ENCODE measurements at places on chromosomes 16 and 17.
A peak's percentile ranks its signal among the peaks of the same experiment; 100 is the strongest.

GRCh38 chr17:79424471-79425185 lies 186.2 kb downstream of the RBFOX3 start:
- ATAC-seq, result no peak

- ATAC-seq, result peak; percentile 39
Measured at GRCh38 chr16:4261557-4262172, 11.2 kb downstream of the TFAP4 start.

DNA sequence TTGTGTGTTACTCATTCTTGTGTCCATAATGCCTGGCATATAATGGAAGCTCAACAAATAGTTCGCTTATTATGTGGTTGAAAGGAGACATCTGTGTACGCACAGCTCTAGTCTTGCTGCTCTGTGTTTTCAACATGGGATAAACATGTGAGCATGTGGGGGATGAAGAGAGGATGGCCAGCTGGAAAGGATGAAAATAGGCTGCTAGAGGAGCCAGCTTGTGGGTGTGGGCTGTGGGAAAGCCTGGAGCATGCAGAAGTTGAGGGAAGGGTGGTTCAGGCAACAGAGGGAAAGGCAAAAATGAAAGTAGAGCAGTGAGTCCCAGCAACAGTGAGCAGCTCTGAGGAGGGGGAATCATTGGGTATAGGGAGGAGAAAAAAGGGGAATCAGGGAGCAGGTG lies 324.6 kb upstream of the CDH11 start:
- no peak for ATAC-seq

DNA sequence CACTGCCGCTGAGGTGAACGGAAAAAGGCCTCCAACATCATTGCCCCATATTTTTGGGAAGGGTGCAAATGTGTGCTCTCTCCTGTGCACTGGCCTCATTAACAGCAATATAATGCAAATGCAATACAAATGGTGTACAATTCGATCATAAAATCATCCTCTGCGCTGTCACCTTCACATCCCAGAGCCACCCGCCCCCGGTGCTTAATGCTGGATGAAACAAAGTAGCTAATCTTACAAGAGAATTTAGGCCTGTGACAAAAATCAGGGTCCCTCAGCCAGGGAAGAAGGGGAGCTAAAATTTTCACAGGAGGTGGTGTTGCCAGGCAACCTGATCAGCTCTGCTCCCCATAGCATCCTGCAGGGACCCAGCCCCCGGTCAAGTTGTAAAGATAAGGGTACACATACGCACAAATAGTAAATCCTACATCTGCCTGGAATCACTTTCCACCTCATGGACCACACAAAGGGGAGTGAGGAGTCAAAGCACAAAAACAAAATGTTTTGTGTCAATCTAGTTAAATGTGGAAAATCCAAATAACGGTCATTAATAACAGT lies 3.0 kb downstream of the TBC1D16 start:
- ATAC-seq, result no peak

GRCh38 chr16:56999409-57000270 lies 10.3 kb downstream of the NLRC5 start:
- peak; percentile 50 for ATAC-seq

- no peak for ATAC-seq
Measured at GRCh38 chr17:67248291-67248690, 3.3 kb upstream of the HELZ start.

GRCh38 chr16:17273142-17273561 lies 197.6 kb downstream of the XYLT1 start:
- ATAC-seq, result peak; percentile 97

DNA sequence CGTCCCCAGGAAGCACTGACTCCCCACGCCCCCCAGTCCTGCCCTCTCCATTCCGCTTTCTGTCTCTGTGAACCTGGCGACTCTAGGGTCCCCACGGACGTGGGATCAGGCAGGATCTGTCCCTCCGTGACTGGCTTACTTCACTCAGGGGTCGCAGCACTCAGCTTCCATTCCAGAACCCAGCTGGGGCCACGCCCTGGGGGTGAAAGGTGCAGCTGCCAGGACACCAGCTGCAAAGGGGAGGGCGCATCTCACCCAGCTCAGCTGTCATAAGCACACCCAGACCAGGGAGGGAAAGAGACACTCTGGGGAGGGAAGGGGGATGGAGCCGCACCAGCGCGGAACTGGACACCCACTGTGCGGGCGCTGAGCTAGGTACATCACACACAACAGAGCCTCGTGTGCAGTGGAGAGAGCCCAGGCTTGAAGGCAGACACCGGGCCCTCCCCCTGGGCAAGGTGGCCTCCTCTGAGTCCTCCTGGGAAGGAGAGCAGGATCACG lies 18.5 kb upstream of the HEXD start:
- no peak for ATAC-seq

DNA sequence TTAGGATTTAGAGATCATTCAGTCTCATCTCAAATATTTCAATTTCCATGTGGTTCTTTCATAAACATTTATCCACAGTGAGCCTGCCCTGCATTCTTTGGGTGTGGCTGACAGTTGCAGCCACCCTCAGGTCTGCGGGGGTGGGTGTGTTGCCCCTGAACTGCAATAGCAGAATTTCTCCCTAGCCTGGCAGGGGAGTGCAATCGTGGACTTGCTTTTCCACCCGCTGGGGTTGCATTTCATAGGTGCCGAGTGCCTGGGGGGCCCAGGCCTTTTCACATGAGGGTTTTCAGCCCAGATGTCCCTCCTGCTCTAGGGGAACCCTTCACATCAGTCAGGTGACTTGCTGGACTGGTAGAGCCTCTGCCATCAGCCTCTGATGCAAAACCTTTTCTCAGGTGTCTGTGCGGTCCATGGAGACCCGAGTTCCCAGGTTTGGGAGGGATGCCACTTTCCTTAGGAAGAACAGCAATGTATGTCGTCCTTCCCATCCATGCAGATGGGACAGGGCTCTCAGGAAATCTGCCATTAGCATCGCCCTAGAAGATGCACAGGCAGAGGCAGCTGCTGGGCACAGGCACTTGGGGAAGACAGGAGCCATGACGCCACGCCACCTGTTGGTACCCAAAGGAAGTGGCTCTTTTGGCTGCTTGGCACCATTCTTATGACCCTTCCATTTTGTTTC lies 2.4 kb upstream of the USP36 start:
- no peak for ATAC-seq

DNA sequence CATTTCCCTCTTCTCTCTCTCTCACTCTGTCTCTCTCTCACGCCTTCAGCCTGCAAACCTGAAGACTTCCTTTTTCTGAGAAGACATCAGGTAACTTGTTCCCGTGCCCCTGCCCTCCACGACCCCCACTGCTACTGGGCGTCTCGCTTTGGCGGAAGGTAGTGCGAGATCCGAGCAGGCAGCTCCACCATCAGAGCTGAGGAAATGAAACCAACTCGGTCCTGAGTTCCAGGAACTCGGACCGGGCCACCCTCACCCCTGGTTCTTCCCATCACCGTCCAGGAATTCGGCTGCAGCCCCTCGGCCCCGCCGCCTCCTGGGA lies 585 bp downstream of the MLKL start:
- no peak for ATAC-seq

- no peak for ATAC-seq
Measured at GRCh38 chr17:34706029-34706428, 126.6 kb downstream of the TMEM132E start.

GRCh38 chr16:5653789-5654188 lies 556.2 kb upstream of the EEF2KMT start:
- no peak for ATAC-seq

DNA sequence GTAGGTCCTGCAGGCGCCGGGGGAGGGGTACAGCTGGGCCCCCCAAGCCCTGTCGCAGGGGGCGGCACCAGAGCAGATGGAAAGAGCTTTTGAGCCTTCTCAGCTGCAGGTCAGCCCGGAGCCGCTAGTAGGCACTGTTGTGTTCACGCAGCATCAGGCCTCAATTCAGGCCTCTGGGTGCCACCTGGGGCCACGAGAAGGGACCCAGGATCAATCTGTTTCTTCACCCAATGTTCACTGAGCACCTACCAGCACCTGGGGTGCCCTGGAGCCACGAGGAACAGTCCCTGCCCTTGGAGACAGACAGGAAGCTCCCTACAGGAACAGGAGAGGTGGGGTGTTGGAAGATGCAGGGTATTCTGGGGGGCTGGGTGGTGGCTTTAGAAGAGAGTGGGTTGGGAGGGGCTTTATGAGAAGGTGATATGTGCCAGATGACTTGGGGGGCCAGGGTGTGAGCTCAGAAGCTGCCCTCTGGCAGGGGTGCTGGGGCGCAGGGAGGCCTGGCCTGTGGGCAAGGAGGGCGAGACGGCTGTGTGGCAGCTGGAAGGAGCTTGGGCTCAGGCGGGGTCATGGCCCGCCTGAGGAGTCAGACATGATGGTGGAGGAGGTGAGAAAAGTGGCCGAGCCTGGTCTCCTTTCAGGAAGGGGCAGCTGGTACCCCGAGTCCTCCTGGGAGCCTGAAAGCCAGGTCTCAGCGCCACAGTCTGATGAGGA lies 121.9 kb upstream of the GSE1 start:
- no peak for ATAC-seq

GRCh38 chr16:10343124-10343760 lies 42.6 kb upstream of the ATF7IP2 start:
- no peak for ATAC-seq

DNA sequence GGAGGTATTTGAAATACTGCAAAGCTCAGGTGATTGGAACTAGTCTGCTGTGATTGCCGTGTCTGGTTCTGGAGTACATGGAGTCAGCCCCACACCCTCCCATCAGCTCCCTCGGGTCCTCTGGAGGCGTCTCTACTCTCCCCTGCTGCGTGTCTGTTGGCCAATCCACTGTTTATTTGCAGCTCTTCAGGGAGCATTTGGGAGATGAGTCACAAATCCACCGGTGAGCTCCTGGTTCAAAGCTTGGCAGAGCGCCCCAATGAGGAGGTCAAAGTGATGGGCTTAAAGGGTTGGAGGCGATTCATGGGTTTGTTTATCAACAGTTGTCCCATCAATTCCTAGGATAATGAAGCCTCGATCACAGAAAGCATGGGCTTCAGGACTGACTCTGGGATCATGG lies 14.6 kb downstream of the CALB2 start:
- no peak for ATAC-seq

GRCh38 chr16:48044117-48044516 lies 111.7 kb downstream of the ABCC12 start:
- no peak for ATAC-seq

DNA sequence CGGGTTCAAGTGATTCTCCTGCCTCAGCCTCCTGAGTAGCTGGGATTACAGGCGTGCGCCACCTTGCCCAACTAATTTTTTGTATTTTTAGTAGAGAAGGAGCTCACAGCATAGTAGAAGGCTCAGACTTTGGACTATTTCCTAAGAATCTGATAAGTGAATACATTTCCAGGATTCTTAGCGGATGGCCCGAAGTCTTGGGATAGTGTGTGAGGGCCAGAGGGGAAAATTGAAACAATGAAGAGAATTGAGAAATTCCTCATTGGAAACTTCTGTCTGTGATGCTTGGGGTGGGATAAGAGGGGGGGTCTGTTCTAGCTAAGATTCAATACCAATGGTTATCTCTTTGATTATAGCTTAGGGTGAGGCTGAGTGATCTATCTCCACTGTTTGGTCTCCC lies 183.3 kb downstream of the MSI2 start:
- ATAC-seq, result no peak

GRCh38 chr16:31215287-31216162 lies 1.4 kb downstream of the PYDC1 start:
- peak; percentile 33 for ATAC-seq

DNA sequence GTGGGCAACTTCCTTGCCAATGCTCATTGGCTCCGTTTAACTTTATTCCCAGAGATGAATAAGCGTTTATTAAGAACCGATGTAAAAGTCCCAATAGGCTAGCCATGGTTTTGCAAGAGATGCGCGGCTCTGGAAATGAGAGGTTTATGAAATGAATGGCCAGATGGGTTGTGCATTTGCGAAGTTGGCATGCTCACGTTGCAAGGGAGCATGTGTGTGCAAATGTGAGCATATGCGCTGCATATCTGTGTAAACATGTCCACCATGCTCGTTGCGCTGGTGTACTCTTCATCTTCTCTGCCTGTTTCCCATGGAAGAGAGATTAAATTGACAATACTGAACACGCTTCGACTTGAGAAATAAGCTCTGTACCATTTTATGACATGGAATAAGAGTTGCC lies 848.6 kb upstream of the RBFOX1 start:
- no peak for ATAC-seq

GRCh38 chr17:78988152-78988551 lies 8.4 kb upstream of the LGALS3BP start:
- ATAC-seq, result no peak

- ATAC-seq, result no peak
Measured at GRCh38 chr16:5895976-5896375, 798.4 kb upstream of the EEF2KMT start.

GRCh38 chr16:649631-650030 lies 466 bp downstream of the WDR90 start:
- peak; percentile 14 for ATAC-seq

DNA sequence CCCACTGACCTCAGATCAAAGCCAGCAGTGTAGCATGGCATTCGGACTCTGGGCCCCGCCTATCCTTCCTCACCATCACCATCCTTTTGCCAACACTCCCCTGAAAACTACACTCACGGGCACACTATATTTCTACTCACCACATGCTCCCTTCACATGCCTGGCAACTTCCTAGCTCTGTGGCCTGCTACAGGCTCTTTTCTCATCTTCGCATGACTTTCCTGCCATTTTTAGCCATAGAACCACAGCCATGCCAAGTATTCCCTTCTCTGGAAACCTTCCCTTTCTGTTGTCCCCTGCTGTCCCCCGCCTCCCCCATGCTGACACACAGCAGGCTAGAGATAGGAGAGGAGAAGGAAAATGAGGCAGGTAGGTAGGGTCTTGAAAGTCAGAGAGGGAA lies 45.5 kb upstream of the MMP2 start:
- ATAC-seq, result no peak

- ATAC-seq, result no peak
Measured at GRCh38 chr16:47829850-47830600, 325.8 kb downstream of the ABCC12 start.
